T-helper 17 cell (primary cell): ENCODE measurements at places on chromosomes 5 and 9.

DNA sequence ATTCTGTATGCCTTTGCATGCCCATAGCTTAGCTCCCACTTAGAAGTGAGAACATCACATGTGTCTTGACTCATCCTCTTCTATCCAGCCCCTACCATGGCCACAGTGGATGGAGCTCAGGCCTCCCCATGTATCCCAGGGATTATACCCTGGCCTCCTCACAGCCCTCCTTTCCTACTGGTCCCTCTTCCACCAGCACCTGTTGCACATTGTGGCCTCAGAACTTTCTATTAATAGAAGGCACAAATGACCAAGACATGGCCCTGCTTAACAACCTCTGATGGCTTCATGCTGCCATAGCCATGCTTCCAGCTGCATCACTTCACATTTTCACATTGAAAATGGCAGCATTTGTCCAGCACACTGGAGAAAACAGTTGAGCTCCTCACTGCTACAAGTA, 315.4 kb downstream of the CDK5RAP2 start:
- DNase-seq = no peak

DNA sequence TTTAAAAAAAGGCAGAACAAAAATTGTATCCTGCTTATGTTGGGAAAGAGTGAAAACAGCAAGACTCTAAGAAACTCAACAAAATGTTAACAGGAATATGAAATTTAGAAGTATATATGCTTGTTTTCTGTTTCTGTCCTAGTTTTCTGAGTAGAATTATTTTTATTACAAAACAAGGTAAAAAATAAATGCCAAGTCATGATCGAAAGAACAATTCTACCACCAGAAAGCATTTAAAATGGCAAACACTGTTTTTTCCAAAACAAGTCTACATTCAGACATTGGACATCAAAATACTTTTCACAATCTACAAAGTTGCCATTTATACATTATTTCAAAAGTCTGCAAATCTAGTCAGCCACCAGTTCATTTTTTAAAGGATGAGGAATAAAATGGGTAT, 102.6 kb downstream of the TLE1 start:
- no peak for DNase-seq

GRCh38 chr5:16143361-16144049, 36.1 kb downstream of the MARCHF11 start:
- no peak for DNase-seq

DNA sequence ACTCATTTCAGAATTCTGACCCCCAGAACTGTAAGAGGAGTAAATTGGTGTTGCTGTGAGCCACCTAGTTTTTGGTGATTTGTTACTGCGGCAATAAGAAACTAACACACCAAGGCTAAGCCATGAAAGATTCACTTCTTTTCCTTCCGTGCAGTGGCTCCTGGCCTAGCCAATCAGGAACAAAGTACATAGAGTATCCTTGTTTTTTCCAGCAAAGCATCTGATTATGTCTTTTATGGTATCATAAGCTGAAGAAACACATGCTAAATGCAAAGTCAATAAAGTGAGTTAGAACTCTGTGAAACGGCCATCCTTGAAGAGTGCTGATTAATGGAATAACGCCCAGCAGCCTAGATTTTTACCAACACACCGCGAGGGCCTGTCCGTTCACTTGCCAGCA, 11.4 kb downstream of the RNF130 start:
- DNase-seq = no peak

DNA sequence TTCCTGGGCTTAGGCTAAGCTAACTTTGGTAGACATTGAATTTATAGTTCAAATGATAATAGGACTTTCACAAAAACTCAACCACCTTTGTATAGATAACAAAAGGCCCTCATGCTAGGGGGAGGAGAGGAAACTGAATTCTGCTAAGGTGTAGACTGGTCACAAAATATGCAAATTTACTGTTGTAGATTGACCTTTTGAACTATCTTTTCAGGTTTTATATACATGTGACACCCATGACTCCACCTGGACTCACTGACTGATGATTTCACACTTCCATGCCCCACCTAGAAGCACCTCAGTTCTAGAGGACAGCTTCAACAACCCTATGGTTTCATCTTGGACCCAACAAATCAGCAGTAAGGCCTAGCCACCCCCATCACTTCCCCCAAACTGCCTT, 165.7 kb downstream of the CEMIP2 start:
- DNase-seq = no peak

- DNase-seq = no peak
Observed at GRCh38 chr5:180436936-180437335, 57.2 kb upstream of the CNOT6 start.
